ENCODE measurements at places on chromosomes 1 and 21.

DNA sequence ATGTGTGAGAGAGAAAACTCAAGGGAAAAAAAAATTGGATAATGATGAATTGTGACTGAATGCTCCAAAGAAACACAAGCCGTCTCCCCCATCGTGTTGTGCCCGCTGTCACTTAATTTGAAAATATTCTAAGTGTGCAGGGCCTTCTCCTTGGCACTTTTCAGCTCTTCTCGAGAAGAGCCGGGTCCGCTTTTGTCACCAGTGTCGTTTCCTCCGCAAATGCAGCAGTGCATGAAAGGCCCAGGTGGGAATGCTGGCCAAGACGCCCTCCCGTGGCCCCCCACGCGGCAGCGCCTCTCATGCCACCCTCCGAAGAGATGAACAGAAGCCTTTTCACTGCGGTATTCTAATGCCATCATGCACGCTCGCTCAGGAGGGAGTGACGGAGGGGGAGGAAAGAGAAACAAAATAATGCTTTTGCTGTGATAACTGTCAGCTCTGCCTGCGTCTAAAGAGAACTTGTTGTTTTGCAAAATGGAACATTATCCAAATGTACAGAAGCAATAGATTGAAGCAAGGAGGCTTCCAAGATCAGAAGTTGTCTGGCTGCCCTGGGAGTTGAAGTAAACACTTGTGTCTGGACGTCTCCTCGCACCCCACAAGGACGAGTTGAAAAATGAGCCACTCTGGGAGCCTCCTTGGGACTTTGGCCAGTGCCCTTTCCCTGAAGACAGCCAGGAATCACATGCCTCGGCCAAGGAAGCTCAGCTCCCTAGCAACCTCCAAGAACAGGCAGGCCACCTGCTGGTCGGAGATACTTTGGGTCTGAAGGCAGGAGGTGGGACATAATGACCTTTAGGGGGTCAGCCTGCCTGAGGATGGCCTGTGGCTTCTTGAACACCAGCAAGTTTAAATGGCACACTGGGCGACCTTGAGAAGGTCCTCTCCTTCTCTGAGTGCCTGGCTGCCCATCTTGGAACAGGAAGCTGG is 166.1 kb upstream of the ZC3H12A start:
- DNase-seq, result no peak

GRCh38 chr1:171480035-171480434 is 5.3 kb upstream of the PRRC2C start:
- no peak for DNase-seq

- no peak for DNase-seq
Observed at GRCh38 chr1:113178522-113178921, 105.5 kb downstream of the LRIG2 start.

GRCh38 chr1:37797750-37798345 is 4.2 kb downstream of the MANEAL start:
- peak; percentile 34 for DNase-seq

DNA sequence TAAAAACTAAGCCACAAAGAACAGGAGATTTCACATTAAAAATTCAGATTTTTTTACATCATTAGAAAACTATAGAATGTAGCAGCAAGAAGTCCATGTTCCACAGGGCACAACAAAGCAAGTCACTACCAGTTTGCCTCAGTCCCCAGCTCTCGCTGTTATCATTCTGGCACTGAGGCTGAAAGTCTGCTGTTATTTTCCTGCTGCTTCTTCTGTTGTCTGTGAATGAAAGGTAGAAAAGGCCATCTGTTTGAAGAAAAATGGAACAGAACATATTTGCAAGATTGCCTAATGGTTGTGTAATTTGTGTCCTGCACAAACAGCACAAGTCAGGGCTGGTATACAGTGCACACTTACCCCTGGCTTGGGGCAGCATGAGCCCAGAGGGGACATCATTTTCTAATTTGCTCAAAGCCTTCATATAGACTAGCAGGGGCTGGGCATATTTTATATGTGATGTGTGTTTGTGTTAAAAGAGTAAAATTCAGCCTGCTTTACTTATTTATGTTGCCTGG is 105.6 kb upstream of the COG2 start:
- no peak for DNase-seq

DNA sequence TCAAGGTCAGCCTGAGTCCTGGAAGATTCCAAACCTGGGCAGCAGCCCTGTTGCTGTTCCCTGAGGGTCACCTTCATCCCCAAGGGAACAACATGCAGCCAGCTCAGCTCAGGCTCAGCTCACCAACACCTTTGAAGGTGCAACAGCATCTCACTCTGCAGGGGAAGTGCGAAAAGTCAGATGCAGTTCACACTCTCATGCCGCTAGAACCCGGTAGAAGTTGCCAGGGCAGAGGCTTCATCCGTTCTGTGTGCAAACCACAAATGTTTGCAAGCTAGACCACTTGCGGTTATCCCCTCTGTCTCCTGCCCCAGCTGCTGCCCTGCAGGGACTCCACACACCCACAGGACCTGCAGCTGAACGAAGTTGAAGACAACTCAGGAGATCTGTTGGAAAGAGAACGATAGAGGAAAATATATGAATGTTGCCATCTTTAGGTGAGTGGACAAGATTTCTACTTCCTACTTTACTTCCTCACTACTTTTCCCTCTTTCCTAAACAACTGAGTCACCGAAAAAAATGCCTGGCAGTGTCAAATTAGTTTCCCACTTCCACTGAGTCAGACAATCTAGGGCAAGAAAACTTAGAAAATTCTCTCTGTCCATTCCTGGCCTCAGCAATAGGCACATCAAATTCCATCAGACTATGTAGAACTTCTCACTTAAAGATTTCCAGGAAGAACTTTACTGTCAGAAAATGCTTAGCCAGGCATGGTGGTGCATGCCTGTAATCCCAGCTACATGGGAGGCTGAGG is 1.8 kb upstream of the FCRL6 start:
- peak; percentile 85 for DNase-seq

Measured in NB4 (cell line).